ENCODE measurements at places on chromosomes 6 and 20.

DNA sequence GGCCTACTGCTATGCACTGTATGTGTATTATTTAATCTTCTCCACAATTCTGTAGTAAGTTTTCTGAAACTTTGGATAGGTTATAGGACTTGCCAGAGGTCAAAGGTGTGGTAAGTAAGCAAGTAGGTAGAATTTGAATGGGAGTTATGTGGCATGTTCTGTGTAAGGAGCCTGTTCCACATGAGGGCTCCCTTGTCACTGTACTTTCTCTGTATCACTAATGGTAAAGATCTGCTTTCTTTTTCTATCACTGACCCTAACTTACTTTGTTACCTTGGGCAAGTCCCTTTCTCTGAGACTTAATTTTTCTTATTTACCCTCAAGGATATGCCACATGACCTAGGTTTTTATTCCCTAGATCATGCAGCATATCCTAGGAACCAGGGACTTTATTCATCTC, 50.3 kb downstream of the EIF2S2 start:
- no peak for DNase-seq

DNA sequence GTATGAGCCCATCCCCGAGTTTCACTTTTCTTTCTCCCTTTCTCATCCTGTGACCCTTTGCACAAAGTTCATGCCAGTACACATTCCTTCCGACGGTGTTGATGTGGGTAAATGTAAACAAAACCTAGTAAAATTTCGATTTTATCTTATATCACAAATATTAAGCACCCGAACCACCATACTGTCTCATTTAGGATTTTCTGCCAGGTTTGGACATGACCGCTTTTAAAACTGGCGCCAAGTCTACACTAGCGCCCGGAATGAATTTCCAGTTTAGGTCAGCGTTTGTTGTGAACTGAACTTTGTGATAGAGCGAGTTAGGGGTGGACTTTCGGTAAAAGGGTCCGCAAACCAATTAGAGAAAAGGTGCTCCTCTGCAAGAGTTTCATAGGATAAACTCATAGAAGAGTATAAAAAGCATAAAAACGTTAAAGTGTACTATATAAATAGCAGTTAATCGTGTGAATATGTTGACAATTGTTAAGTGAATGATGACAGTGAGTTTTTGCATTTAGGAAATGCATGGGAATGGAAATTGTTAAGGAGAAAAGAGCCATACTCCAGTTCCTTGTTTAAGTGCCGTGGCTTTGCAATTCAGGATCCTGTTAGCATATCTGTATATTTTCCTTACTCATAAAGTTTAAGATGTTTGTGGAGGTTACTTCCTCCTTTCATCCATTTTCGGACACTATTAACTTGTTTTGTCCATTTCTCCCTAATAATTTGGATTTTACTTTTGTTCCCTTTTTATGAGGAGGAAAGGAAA, 937 bp downstream of the AKAP7 start:
- no peak for DNase-seq

DNA sequence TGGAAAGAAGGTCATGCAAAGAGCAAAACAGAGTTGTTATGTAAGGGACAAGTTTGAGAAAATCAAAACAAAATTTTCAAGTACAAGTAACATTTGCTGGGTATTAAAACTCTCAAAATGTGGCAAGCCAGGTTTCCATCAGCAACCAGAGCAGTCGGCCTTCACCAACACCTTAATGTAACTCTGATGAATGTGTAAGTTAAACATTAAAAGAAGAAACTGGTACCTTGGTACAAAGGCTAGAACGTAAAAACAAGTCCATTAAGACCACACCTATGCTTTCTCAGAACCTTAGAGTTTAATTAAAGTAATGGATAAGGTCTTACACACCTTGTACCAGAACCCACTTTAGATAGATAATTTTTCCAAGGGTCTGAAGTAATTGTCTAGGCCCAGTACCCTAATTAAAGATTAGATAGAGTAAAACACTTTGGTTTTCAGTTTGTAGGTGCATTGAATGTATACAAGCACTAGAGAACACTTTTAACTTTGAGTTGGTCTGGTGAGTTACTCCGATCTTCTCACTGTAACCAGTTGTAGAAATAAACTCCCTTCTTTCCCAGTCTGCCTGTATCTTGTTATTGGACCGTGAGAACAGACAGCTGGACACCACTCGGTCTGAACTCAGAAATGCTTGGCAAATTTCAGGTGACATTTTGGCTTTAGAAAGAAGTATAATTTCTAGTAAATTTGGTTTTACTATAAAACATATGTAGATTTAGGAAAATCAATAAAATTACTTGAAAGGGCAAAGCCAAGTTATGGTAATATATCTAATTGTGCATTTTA, 319.4 kb downstream of the HTR1B start:
- no peak for DNase-seq

DNA sequence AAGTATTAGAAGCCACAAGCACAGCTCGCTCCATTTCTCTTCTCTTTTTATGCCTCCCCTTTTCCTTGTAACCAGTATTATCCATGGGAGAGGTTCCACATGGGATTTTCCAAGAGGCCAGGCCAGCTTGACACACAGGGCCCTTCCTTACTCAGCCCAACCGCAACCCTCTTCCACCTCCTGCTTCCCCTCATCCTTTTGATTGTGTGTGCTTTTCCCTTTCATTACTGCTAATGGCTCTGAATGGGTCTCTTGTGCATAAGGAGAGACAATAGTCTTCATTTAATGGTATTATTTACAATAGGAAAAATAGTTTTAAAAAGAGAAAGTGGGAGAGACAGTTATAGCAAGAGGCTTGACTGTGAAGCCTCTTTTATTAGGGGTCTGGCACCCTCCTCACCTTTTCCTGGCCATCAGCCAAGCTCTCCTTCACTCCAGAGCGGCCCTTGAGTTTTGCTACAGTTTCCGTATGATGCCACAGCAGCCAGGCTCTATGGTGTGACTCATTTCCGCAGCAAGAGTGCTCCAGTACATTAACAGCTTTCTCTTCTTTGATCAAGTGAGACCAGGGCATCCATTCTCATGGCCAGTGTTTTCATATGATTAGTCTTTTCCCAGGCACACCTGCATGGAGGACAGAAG, 579.5 kb downstream of the TFAP2B start:
- no peak for DNase-seq

DNA sequence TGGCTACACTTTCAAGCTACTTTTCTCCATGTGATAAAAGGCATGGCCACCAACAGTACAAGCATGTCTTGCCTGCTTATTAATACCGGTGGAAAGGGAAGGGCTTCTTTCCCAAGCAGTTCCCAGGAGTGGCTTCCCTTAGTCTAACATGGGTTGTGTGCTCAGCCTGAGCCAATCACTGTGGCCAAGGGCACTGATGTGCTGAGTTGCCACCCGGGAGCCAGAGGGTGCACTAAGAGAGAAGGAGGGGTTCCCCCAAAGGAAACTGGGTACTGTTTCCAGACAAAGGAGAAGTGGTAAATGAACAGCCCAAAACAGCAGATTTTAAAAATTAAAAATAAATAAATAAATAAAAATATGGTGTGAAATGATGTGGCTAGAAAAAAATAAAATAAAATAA, 68.5 kb downstream of the BANF2 start:
- DNase-seq: no peak

DNA sequence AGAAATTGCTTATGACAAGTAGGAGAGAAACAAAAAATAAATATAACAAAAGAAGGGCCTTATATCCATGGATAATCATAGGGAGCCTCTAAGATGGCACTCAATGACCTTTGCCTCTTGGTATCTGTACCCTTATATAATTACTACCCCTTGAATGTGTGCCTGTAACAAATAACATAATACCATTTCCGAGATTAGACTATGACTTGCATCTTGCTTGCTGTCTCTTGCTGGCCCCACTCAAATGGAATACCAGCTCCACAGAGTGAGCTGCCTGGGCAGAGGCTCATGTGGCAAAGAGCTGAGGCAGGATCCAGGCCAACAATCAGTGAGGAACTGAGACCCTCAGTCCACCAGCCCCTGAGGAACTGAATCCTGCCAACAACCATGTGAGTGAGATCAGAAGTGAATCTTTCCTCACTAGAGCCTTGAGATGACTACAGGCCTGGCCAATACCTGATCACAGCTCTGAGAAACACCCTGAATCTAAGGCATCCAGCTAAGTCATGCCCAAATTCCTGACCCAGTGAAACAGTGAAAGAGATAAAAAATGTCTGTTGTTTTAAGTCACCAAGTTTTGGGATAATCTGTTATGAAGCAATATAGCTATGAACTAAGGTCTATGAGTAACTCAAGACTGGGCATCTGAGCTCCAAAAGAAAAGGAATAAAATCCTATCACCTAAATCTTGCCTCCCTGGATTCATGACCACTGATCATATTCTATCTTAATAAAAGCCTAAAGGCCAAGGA, 5.5 kb downstream of the KATNA1 start:
- no peak for DNase-seq

DNA sequence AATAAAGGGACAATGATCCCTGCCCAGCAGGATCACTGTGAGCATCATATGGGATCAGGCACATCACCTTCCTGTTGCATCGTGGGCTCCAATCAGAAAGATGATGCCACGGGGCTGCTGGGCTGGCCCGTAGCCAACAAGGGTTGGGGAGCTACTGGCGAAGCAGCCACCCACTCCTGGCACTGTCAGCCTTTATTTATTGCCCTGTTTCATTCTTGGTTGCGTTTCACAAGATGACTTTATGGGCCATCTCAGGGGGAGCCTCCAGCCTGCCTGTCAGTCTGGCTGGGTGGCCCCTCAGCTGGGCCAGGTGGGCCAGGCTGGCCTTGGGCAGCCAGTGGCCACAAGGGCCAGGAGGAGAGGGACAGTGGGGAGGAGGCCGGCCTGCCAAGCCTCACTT, 17.3 kb downstream of the VSTM2L start:
- DNase-seq: no peak

DNA sequence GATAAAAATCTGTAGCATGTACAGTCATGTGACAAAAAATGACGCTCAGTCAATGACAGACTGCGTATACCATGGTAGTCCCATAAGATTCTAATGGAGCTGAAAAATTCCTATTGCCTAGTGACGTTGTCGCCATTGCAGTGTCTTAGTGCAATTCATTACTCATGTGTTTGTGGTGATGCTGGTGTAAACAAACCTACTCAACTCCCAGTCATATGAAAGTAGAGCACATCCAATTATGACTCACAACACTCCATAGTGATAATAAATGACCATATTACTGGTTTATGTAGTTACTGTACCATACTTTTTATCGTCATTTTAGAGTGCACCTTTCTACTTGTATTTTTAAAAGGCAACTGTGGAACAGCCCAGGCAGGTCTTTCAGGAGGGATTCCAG, 45.0 kb downstream of the TFAP2A start:
- no peak for DNase-seq

DNA sequence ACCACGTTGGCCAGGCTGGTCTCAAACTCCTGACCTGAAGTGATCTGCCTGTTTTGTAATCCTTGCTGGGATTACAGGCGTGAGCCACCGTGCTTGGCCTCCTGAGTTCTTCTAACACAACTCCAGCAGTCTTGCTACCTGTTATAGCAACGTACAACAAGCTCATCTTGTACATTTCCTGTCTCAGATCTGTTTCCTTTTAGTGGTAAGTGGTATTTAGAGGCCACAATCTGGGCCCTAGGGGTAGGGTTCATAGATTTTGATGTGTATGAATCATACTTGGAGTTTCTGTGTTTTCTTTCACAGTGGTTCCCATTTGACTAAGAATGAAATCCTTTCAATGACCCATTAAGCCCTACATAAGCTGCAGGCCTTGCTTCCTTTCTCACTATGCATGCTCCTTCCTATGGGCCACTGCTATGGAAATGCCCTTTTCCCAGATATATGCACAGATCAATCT, 27.1 kb upstream of the SYNCRIP start:
- no peak for DNase-seq

DNA sequence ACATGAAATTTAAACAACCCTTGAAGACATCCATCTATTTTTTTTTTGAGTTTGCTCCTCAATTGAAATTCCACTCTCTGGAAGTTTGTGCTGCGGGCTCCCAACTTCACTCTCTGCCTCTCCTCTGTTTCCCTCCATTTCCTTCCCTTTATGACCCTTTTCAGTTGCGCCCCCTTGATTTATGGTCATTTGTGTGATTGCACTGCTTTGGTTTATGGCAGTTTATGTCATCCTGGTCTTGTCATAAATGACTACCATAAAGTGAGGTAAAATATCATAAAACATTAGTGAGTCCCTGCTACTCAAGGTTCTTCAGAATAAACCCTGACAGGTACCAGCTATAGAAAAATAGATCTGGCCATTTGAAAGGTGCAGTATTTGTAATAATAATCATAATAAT, 348.3 kb upstream of the ZFP64 start:
- DNase-seq: no peak

DNA sequence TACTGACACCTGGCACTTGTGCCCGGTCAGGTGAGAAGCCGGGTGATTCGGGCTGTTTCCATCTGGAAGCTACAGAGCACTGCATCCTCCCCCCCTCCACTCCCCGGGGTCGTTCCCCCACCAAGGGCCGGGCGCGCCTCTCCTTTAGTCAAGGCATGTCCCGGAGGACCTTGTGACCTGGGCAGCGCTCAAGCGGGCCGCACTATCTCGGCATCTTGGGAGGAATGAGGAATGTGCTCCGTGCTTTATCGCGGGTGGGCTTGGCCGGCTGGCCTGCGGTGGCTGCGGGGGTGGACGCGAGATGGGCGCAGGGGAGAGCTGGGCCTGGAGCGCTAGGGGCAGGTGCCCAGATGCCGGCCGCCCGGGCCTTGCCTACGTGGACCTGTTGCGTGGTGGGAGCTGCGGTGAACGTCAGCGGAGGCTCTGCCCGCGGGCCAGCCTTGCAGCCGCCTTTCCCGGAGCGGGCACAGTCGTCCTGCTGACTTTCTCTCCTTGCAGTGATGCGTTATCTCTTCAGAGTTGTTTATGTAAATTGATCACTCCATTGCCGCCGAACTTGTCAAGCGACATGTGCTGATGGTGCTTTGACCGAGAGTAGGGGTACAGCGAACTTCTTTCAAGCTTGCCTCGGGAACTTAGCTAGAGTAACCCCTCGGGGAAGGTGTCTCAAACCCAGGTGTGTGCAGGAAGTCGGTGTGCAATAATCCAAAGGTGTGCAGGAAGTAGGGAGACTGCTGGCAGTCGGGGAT, 1.1 kb downstream of the LRRC1 start:
- no peak for DNase-seq

DNA sequence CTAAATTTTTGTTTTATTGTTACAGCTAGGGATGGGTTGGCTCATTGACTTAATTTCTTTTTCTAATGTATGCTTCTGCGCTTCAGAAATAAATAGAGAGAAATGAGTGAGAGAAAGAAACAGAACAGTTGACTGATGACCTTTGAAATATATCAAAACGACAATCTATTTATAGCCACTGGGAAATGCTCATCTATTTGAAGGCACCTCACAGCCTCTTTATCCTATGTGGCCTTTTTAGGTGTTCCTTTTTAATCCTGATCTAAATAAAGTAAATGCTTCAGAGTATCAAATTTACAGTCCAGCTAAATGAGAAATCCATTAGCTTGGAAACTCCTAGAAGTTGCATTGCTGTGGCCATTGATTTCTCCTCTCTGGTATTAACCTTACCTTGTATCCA, 943.5 kb upstream of the CITED2 start:
- DNase-seq: no peak

- DNase-seq: no peak
These were observed 60.1 kb downstream of the FUT9 start for GRCh38 chr6:96075826-96076225.

Measured in stimulated activated CD4-positive, alpha-beta T cell treated with anti-CD3 and anti-CD28 coated beads, Interleukin-12 subunit alpha, Interleukin-12 subunit beta, amount 100 ng/mL, for 24 hours (primary cell).